ENCODE measurements at places on chromosomes 4 and X.
A peak's percentile ranks its signal among the peaks of the same experiment; 100 is the strongest.

DNA sequence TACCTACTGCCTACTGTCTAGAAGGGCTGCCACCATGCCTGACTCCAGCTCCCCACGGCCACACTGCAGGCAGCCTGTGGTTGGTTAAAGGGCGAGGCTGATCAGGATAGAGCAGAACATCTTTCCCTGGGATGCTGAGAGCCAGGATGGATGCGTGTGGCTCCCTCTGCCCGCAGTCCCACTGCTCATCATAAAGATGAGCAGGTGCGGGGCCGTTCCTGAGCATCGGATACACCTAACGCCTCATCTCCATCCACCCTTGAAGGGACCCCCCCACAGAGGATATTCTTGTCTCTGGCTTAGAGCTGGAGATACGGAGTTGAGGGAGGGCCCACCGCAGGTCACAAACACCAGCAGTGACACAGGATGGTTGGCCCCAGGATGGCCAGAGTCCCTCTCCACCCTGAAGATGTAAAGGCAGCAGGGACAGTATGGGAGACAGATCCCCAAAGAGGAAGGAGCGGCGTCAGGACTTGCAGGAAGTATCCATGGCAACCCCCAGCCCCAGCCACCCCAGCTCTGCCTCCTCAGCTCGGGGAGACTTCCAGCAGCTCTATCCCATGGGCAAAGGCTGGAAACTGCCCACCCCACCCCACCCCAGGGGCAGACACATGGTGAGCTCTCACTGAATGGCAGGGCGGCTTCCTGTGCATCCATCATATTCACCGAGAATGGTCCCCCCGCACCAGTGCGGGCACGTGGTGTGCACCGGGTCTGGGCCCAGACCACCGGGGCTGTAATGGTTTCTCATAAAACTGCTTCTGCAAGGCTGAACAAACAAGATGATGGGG, 19.3 kb downstream of the PPP2R2C start:
- DNase-seq, result no peak

GRCh38 chr4:154507156-154507555, 15.6 kb upstream of the DCHS2 start:
- DNase-seq, result no peak

GRCh38 chrX:96389281-96390047, 295.2 kb upstream of the DIAPH2 start:
- DNase-seq, result peak; percentile 42

DNA sequence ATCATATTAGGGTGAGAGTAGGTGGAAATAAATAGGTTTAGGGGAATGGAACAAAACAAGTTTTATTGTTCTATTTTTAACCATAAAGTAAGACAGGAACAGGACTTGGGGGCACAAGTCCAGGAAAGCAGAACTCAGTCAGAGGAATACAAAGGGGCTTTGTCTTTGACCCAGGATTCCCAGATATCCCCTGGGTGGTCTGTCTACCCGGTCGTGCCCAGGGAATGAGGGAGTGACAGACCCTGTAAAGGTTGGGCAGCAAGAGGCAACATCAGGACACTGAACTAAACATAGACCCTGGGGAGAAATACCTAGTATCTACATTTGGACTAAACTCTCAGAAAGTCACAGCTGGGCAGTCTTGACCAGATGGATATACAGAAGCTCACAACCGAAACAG, 50.6 kb downstream of the PTCHD1 start:
- no peak for DNase-seq

GRCh38 chrX:24838629-24839028, 144.9 kb downstream of the POLA1 start:
- peak; percentile 56 for DNase-seq

DNA sequence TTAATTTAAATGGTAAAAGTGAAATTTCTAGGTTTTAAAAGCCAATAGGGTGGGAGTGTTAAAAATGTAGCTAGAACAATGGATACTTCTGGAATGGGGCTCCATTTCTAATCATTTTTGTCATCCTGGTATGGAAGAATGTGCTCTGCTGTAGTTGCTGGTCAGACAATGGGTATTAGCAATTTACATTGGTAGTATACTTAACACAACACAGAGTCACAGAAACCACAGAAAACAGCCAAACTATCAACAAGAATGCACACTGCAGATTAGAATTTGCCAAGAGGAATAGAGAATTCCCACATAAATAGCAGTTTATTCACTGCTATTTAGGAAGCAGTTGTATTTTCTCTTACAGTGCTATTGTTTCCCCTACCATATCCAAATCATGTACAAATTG, 319.6 kb downstream of the PPP3CA start:
- DNase-seq, result peak; percentile 73

DNA sequence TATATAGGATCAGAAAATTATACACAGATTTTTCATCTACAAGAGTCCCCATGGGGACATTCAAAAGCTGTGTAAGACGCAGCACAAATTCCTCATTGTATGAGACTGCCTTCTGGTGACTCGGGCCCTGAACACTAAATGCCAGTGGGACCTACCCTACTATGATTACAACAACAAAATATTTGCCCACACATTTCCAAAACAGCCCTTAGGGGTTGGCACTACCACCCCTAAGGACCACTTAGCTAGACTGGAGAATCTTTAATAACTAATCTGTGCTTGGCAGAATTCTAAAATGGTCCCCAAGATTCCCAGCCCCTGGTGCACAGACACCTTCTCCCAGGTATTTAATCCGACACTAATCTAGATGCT, 29.1 kb downstream of the UCHL1 start:
- DNase-seq, result no peak

DNA sequence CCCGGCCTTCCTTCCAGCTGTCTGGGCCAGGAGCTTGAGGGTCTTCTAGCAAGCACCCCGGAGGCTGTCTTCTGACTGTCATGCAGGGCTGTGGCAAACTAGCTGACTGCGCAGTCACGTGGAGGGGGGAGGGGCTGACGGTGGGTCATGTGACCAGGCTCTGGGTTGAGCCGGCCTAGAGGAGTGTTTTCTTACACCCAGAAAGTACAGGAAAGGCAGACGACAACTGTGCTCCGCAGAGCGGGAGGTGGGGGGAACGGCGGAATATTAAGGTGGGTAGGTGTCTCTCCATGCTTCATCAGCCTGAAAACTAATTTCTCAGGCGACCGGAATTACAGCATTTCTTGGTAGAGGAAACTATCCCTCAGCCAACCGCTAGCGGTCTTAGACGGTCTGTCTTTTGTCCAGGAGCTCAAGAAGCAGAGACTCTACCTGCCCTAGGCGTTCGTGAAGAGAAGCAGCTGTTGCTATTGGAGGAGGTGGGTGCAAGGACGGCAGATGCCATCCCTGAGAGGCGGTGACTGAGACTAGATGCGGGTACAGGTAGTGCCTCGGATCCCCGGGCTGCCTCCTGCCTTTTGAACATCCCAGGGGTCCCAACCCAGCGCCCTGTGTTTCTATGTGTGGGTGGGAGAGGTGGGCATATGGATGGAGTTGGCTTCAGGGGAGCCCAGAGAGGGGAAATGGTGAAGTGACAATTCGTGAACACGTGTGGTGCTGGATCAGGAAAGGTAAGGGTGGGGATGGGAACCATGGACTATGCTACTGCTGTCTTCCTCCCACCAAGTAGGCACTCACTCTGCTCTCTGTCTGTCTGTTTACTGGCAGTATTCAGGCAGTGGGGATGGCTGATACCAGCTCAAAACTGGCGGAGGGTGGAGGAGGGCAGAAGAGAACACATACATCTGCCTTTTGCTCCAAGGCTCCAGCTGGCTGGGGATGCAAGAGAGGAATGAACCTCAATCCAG, 8.8 kb downstream of the GPRASP1 start:
- peak; percentile 73 for DNase-seq

DNA sequence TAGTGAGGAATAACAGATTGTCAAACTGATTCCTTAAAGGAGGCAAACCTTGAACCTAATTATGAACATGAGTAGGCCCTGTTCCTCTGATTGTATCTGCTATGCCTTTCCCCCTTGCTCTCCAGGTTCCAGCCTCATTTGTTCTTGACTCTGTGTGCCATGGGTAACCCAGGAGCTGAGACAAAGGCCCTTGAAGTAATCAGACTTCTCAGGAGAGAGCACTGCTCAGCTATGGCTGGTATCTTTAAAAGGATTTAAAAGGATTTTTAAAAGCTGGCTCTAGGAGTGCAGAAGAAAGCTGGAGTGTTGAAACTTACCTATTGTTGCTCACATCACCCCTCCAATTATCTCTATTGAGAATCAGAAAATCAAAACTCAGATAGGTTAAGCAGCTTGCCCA, 1565.5 kb upstream of the AGA start:
- no peak for DNase-seq

DNA sequence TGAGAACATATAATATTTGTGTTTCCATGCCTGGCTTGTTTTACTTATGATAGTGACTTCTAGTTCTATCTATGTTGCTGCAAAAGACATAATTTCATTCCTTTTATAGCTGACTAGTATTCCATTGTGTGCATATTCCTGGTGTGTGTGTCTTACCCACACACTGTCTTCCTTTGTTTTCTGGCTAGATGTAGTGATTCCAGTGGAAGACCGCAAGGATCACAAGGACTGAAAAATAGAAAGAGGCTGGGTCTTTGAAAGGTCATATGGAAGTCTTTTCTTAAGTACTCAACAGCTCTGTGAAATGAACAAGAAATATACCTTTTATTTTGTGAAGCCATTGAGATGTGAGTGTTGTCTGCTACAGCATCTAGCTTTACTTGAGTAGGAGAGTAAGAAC, 29.4 kb upstream of the TAB3 start:
- no peak for DNase-seq

DNA sequence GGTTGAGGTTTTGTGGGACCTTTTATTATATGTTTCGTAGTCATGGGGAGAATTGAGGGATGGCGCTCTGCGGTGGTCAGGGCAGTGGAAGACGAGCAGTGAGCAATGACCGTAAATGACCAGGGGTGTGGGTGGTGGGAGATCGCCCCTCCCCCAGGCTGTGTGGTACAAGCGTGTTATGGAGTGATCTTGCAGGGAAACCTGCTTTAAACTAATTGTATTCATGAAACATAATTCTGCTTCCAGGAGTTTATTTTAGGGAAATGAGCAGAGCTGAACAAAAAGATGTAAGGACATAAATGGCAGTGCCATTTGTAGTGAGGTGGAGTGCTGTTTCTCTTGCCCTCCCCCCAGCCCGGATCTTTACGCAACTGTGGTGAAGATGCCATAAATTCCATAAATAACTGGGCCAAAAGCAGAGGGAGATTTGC, 20.2 kb downstream of the GYG2 start:
- peak; percentile 71 for DNase-seq

DNA sequence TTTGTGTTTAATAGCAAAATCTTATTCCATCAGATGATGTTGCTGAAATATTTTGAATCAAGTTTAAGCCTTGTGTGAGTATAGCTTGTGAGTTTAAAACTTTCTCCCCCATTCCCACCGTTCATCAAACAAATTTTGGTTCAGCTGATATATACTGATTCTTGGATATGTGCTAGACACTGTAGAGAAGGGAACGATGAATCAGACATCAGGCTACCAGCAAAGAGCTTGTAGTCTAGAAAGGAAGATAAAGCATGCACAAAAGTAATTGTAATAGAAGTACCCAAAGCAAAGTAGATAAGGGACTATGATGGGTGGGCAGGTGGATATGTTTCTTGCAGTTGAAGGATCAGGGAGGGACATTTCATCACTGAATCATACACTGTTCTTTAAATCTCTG, 131.9 kb downstream of the AKAP4 start:
- no peak for DNase-seq

DNA sequence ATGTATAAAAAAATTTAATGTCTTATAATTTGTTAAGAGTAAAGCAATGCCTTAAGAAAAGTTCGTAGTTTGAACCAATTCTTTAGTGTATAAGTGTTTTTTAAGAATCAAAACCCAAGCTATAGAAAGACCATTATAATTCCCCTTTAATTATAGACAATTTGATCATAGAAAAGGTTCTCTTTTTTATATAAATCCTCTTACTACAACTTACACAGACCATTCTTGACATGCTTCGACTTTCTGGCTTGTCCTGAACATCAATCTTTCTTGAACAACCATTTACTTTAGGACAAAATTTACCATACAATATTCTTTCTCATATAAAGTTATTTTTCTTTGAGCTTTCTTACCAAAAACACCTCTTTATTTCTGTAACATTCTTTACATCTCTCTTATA, 330.5 kb upstream of the SPANXN1 start:
- DNase-seq, result no peak

GRCh38 chr4:140738139-140738538, 18.0 kb downstream of the TBC1D9 start:
- no peak for DNase-seq

DNA sequence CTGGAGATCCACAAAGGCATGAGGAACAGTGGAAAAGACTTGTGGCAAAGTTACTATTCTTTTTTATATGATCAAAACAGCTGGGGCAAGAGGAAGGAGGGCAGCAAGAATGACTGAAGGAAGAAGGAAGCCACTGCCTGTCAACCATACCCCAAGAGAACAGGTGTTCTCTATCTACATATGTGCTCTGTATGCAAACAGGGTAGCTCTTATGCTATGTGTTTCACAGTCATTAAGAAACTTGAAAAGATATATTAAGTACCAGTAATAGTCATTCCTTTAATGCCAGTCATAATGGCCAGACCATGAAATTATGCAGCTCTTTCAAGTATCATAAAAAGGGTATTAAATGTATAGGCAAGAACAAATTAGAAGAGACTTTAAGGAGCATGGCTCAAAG, 363.9 kb downstream of the KLHL13 start:
- DNase-seq, result no peak

GRCh38 chrX:13721371-13721770, 13.0 kb downstream of the TRAPPC2 start:
- no peak for DNase-seq

GRCh38 chr4:22201256-22201655, 252.7 kb upstream of the KCNIP4 start:
- DNase-seq, result no peak

DNA sequence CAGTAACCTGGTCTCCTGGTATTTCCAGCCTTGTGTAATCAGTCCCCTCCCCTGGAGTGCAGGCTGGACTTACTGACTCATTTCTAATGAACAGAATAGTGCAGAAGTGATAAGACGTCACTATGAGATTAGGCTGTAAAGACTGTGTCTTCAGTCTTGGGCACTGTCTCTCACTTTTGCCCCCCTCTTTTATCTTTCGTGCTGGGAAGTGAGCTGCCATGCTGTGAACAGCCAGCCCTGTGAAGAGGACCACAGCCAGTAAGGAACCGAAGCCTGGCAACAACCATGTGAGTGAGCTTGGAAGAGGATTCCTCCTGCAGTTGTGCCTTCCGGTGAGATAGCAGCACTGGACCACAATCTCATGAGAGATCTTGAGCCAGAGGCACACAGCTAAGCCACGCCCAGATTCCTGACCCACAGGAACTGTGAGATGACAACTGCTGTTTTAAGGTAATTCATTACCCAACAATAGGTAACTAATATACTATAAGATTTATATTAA, 67.5 kb upstream of the GPR34 start:
- DNase-seq, result peak; percentile 53

GRCh38 chr4:42104521-42104920, 47.9 kb downstream of the BEND4 start:
- peak; percentile 35 for DNase-seq
